IPS DF 6.9 (cell line): ENCODE measurements at places on chromosomes 4 and X.

GRCh38 chr4:48051078-48051477, 34.5 kb downstream of the NIPAL1 start:
- DNase-seq: no peak

- no peak for DNase-seq
These were observed 698.5 kb downstream of the TRAM1L1 start for GRCh38 chr4:116386856-116387255.

- no peak for DNase-seq
These were observed 19.9 kb upstream of the CEP135 start for GRCh38 chr4:55928846-55929245.

GRCh38 chrX:110086916-110087484, 84.1 kb downstream of the TMEM164 start:
- no peak for DNase-seq

DNA sequence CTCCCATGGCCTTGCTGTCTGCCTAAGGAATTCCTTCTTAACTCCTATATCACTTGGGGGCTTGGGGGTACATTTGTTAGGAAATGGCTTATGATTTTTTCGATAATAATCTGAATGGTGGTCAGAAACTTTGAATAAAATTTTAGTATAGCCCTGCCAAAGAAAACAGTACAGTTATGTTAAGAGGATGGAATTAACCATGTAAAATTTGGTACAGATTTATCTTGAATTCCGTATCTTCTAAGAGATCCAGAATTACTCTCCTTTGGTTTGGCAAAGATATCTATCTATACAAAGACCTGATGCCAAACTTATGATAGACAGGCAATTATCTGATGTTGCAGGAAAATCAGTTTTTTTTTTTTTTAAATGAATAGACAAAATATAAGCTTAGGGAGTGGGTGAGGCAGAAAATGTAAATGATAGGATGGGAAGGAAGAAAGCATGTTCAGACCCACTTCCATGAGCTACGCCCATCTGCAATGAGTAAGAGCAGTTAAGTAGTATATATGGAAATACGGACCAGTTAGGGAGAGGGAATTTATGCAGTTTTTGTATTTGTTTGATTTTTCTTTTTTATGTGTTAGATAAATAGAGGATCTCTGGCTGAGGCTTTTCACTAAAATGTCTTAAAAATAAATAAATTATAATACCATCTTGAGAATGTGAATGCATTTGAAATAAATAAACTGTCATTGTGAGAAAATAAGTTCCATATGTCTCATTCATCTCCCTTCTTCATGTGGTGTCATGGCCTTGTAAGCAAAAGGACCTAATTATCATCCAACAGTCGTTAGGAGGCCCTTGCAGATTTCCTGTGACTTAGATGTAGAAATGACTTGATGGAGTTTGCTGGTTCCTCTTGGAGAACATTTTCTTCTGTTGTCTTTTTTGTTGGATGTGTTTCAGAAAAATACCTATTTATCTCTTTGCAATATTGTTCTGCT, 389.6 kb downstream of the ARHGAP24 start:
- no peak for DNase-seq

DNA sequence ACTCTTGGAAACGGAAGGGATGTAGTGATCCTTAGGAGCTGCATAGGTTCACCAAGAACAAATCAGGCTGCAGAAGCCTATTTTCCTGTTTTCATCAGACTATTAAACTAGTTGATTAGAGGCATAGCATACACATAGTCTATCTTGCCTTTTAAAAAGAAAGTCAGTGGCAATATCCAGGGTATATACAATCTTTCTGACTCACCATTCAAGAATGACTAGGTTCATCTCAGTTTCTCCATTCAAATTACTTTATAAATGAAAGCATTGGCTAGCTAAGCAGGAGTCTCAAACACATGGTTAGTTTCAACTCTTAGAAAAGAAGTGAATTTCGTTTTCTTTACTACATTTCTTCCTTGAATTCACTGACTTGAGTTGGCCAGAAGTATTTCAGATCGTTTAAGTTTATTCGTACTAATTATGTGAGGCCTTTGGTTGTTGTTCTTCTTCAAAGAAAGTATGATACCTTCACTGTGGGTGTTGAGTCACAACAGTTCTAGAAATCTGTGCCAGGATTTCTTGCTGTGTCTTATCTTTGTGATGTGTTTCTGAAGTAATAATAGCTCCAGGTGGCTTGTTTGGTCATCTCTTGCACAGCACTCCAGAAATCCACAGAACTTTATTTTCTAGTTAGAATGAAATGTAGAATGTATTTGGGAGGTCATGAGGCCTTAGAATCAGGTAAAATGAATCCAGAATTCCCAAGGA, 88.2 kb downstream of the AWAT2 start:
- DNase-seq: no peak

GRCh38 chrX:134679644-134680043, 21.4 kb upstream of the PLAC1 start:
- no peak for DNase-seq

DNA sequence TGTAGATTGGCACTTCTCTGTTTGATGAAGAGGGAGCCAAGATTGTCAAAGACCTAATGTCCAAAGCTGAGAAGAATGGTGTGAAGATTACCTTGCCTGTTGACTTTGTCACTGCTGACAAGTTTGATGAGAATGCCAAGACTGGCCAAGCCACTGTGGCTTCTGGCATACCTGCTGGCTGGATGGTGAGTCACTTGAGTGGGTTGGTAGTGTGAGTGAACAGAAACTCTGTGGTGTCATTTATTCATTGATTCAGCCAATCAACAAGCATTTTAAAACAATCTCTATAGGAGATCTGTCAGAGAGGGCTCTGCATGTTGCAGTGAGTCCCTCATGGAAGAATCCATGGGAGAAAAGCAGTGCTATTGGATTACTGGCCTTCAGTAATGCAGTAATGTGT, 16.3 kb downstream of the TAF9B start:
- no peak for DNase-seq

- DNase-seq: no peak
These were observed at the start of gene TLR1 for GRCh38 chr4:38804654-38805295. TLR1 (minus strand) TSS chr4:38804791; CDS start chr4:38798831, 5,960 bp downstream.

DNA sequence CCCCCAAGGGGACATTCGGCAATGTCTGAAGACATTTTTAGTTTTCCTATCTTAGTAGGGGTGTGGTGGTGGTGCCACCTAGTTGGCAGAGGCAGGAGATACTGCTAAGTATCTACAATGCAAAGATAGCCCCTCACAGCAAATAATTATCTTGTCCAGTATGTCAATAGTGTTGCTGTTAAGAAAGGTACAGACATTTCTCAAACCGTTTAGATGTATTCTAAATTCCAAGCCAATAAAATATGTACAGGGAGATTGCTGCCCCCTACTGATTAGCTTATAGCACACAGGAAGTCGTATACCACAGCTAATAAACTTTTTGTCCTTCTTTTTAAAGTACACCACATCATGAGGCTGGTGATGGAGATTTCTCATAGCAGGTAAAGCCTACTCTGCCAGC, 260.5 kb downstream of the TMA16 start:
- DNase-seq: no peak

DNA sequence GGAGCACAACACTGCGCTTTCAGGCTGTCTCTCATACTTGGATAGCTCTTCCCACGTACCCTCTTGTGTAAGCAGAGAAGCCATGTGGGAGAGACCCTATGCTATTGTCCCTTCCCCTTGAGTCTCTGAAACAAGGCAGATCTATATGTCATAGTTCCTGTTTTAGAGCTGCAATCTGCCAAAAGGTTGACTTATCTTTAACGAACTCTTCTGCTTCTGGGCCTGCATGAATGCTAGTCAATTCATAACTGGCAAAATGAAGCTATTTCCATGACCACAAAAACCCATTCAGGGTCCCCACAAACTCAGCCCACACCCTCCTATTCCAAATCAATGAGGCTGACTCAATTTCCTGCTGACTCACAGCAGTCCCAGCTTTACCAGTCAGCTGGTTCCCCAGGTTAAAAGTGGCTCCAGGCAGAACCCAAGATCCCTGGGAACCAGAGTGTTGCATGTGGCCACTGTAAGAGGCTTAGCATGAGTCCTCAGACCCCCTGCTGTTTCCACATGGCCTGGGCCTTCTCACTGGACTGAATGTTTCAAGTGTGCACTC, 25.3 kb upstream of the SOD3 start:
- DNase-seq: no peak

- DNase-seq: no peak
These were observed 21.8 kb upstream of the AREG start for GRCh38 chr4:74423104-74423503.

GRCh38 chr4:987624-988513, 1.0 kb downstream of the IDUA start:
- no peak for DNase-seq

- DNase-seq: no peak
These were observed 138.8 kb downstream of the CPZ start for GRCh38 chr4:8731364-8731763.

GRCh38 chrX:103431316-103431715, 55.0 kb downstream of the BEX3 start:
- no peak for DNase-seq

- DNase-seq: no peak
These were observed 61.8 kb upstream of the TXK start for GRCh38 chr4:48195853-48196252.

DNA sequence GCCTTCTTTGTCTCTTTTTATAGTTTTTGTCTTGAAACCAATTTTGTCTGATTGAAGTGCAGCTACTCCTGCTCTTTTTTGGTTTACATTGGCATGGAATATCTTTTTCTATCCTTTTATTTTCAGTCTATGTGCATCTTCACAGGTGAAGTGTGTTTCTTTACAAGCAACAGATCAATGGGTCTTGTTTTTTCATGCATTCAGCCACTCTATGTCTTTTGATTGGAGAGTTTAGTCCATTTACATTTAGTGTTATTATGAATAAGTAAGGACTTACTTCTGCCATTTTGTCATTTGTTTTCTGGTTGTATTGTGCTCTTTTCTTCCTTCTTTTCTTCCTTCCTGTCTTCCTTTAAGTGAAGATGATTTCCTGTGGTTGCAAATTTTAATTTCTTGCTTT, 224.4 kb downstream of the SLC39A8 start:
- DNase-seq: no peak

DNA sequence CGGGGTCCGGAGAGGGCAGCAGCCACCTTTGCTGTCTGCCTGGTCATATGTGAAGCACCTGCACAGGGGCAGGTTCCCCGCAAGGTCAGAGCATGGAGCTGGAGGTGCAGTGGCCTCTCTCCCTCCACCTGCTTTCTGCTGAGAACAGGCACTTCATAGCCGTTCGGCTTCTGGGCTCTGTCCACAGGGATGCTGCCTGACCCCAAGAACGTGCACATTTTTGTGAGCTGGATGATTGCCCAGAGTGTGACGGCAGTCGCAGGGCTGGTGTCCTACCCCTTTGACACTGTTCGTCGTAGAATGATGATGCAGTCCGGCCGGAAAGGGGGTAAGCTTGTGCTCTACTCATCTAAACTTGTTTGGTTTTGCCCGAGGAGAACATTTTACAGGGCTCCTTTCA, 2.5 kb downstream of the SLC25A4 start:
- DNase-seq: no peak

DNA sequence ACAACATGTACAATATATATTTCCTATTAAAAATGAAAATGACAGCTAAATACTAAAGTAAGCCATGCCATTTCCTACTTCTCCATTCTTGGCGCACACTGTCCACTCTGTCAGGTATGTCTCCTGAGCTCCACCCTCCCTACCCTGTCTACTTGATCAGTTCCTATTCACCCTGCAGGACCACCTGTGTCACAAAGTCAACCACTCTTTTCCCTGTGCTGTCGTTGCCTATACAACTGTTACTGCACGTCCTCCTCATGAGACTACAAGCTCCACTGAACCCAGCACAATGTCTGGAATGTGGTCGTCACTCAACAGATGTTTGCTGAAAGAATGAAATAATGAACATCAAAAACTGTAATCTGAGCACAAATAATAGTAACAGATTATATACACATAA, 54.9 kb downstream of the SLC9A7 start:
- DNase-seq: no peak

GRCh38 chr4:153205757-153206156, 1.5 kb downstream of the TRIM2 start:
- no peak for DNase-seq

GRCh38 chr4:155975511-155975910, 21.8 kb upstream of the CTSO start:
- no peak for DNase-seq

DNA sequence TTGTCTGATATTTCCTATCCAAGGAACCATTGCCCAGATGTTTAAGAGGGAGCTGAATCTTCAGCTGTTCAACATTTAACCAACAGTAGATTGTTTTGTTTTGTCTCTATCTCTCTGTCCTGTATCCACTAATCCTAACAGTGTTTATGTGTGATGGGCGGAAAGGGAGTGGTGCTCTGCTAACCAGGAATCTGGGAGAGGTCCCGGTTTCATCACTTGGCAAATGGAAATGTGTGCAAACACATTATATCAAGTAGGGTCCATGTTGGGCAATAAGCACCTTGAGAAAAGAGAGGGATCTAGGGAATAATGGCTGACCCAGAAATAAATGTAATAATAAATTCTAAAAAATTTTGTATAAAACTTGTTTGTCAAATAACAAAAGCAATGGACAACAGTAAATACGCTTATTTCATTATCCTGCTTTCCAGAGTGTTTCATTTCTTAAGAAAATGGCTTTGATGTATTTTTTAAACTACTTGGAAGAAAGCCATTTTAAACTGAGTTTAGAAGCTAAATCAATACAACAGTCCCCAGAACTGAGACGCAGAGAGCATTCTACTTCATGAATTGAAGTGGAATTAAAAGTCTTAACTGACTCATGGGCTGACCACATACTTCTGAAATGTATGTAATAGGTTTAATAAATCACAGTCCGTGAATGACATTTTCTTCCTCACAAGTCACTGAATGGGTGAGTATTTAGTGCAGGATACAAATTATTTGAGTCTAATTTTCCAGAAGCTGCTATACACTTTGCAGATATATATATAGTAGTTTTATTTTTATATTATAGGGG, 55.8 kb downstream of the EMCN start:
- no peak for DNase-seq

DNA sequence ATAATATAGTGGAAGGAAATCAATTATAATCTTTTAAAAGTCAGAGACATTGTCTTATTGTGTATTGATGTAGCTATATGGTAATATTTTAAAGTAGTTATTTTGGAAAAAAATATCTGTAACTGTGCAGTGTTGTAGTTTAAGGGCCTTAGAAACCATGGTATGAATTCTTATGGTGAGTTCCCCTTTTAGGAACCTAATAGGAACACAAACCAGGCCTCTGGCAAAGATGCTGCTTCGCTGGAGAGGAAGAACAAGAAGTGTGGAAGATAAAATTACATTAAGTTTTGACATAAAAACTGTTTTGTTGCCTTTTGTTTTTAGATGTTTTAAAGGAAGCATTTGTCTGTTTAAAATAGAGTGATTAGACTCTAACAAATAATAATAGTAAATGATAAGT, 10.9 kb upstream of the TMPRSS11D start:
- DNase-seq: no peak

DNA sequence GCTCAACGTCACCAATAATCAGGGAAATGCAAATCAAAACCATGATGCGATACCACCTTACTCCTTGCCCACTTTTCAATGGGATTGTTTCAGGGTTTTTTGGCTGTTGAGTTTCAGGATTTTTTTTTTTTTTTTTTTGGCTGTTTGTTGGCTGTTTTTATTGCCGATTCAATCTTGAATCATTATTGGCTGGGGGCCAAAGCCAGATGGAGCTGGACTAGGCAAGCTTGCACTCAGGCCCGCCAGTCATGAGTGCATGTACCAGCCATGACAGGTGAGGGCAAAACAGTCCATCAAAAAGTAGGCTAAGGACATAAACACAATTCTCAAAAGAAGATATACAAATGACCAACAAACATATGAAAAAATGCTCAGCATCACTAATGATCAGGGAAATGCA, 13.3 kb downstream of the YIPF7 start:
- DNase-seq: no peak
